Uterus (tissue), 4 donors: ENCODE measurements at places on chromosomes 3 and 15. TPM values are rescaled to one million over a fixed set of nuclear protein-coding genes. Genes with fewer than 3 reads are reported as not detected.

DNA sequence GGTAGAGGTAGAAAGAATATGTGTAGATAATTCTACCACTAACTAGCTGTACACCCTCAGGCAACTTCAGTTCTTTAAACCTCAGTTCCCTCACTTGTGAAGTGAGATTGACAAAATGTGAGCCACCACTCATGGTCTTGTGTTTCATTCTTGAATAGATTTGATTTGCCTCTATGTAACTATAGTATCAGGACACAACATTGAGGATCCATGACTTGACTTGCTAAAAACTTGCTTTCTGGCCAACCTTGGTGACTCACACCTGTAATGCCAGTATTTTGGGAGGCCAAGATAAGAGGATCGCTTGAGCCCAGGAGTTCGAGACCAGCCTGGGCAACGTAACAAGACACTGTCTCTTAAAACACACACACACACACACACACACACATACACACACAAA, 115.8 kb upstream of the FLNB start:
- DNase-seq: no peak

DNA sequence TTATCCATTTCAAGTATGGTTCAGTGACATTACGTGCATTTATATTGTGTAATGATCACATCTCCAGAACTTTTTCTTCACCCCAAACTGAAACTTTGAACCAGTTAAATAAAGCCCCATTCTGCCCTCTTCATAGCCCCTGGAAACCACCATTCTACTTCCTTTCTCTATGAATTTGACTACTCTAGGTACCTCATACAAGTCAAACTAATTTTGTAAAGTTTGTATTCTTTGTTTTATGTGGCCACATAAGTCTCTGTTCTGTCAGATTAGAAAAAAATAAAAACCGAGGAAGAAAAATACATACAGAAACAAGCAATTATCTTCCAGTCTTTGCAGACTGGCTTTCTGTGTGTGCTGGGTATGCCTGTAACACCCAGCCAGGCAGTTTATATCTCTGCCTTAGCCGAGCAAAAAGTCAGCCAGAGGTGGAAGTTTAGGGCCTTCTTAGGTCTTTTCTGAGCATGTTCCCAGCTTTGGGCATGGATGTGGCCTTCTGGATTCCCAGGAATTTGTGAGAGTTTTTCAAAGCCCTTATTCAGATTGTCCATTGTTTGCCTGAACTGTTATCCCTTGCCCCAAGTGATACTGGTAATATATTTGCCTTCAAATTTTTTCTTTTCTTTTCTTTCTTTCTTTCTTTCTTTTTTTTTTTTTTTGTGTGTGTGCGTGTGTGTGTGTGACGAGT, 6.0 kb upstream of the GRAMD1C start:
- no peak for DNase-seq

GRCh38 chr15:99895956-99896311, 162.7 kb upstream of the LYSMD4 start:
- DNase-seq: no peak

PGBD4 gene
- 1.5 TPM for total RNA-seq

DNA sequence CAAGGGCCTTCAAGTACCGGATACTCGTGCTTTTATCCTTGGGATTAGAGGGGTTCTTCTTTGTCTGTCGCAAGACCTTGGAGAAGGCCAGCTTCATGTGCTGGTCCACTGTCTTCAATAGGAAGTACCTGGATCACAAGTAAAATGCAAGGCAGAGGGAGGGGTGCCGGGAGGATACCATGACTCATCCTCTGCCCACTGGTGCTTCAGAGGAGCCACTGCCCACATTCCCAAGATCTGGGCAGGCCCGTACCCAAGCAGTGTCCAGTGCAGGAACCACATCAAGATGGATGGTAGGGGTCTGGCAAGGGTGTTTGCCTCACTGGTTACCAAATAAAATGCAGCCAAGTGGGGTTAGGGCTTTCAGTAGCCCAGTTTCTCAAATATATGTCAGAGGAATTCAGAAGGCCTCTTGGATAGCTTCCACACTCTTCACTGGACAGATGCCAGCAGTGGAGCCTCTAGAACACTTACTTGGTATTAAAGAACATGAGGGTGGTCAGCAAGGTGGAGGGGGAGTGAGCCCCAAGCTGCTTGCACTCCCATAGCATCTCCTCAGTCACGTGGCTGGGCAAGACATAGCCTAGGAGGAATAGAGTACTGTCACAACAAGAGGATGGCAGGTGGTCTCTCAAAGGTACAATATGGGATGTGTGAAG, 3.6 kb upstream of the IMPDH2 start:
- DNase-seq: no peak

- no peak for DNase-seq
These were observed 89.5 kb downstream of the WDR76 start for GRCh38 chr15:43916326-43916660.

DNA sequence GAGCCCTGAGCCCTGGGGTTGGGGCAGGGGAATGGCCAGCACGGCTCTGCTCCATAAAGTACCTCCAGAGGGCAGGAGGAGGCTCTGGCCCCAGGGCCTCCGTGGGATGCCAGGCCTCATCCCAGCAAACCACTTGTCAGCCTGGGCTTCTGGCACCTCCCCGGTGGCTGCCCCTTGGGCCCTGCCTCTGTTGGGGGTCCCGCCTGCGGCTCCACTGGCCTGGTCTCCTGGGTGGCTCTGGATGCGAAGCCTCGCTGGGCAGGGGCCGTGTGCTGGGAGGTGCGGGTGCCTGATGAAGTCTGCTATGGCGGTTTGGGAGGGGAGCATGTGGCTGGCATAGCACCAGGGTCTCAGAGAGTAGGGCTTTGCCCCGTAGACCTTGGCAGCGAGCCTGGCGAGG, 37.6 kb downstream of the PLXNA1 start:
- no peak for DNase-seq
